ENCODE measurements at places on chromosomes 12 and 14.

- no peak for DNase-seq
Observed at GRCh38 chr12:61504396-61505080, 755.7 kb upstream of the USP15 start.

- DNase-seq = no peak
Observed at GRCh38 chr14:59585891-59586554, 9.4 kb upstream of the CCDC175 start.

GRCh38 chr14:26398616-26399015, 199.2 kb downstream of the NOVA1 start:
- no peak for DNase-seq

DNA sequence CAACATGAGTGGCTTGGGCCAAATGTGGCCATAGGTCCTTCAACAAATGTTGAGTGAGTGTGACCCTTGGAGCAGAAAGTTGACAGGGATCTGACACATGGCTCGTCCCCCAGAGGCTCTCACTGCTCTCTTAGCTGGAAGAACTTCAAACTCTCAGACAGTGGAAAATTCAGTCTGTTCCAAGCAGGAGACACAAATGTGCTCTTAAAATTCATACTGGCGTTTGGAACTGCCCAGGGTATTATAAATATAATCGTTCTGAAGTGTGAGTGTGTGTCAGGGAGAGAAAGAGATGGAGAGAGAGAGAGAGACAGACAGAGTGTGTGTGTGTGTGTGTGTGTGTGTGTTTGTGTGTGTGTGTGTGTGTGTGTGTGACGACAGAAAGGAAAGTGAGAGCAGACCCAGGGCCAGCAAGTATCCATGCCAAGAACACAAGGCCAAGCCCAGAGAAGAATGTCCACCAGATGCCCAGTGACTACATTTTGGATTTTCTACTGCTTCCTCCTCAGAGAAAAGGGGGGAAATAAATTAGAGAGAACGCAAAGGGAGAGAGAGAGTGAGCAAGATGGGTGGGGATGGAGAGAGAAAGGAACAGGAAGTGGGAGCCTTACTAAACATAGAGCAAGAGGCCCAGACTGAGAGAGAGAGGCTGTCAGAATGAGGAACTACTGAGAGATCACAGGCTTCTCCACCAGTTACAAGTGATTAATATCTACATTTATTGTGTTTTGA, 193.6 kb upstream of the NUDT4 start:
- peak; percentile 93 for DNase-seq

DNA sequence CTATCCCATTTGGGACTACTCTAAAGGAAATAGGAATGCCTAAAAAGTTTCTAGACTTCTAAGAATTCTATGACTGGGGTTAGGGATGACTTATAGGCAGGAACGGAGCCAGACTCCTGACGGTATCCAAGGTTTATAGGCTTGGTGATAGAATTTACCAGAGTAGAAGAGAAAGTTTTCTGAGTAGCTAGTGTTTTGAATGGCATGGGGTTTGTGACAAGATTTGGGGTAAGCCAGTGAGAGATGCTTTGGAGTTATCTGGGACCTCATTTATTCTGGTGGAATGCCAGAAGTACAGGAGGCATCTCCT, 444.6 kb downstream of the RAD51B start:
- no peak for DNase-seq

DNA sequence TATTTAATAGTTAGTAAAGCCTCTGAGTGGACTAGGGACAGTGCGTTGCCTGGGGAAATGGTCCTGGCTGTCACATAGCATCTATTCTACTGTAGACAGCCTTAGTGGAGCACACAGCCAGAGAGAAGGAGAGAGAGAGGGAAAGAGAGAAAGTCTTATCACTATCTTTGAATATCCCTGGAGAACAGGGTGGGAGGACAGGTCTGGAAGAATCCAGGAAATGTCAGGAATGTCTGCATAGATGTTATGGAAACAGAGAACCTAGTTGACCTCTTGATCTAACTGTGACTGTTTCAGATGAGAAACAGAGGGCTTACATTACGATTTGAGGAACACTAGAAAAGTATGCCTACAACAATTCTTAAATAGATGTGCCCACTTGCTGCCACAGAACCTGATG, 92.8 kb downstream of the SLC15A5 start:
- no peak for DNase-seq

- DNase-seq = no peak
Observed at GRCh38 chr12:49784756-49785409, 43.3 kb downstream of the NCKAP5L start.

- no peak for DNase-seq
Observed at GRCh38 chr12:80086025-80086424, 13.3 kb upstream of the OTOGL start.

DNA sequence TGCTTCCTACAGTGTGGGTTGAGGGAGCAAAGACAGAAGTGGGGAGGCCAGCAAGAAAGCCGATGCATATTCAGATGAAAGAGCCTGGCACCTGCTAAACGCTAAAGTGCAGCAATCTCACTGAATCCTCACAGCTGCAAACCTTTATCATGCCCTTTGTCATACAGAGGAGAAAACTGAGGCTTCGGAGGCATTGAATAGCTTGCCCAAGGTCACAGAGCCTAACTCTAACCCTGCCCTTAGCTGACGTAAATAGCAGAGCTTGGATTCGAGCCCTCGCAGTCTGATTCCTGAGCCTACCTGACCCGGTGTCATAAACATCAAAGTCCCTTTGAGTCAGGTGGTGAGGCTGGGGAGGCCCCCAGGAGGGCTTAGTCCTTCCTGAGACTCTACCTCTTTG, 54.9 kb downstream of the CMKLR1 start:
- no peak for DNase-seq

- no peak for DNase-seq
Observed at GRCh38 chr12:44246482-44247105, 410.7 kb downstream of the TMEM117 start.

- no peak for DNase-seq
Observed at GRCh38 chr14:49982082-49982481, 89.2 kb downstream of the ARF6 start.

- no peak for DNase-seq
Observed at GRCh38 chr12:55746913-55747231, 4.0 kb downstream of the GDF11 start.

GRCh38 chr12:15209782-15210181, 11.4 kb downstream of the RERG start:
- DNase-seq = no peak

GRCh38 chr12:42704340-42704739, 114.8 kb upstream of the PRICKLE1 start:
- DNase-seq = no peak

DNA sequence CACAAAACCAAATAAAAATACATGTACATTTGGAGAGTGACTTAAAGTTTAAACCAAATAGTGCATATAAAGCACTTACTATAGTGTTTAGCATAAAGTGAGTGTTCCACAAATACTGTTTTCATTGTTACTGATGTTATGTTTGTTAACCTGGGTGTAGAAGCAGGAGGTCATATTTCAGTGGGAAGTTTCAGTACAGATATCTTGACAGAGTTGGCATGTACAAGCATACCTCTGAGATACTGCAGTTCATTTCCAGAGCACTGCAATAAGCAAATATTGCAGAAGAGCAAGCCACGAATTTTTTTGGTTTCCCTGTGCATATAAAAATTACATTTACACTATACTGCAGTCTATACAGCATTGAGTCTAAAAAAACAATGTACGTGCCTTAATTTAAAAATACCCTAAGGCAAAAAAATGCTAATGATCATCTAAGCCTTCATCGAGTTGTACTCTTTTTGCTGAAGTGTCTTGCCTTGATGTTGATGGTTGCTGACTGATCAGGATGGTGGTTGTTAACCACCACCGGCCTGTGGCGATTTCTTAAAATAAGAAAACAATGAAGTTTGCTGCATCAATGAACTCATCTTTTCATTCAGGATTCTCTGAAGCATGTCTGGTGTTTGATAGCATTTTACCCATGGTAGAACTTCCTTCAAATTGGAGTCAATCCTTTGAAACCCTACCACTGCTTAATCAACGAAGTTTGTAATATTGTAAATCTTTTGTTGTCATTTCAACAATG, 361.1 kb upstream of the RPL10L start:
- no peak for DNase-seq

- DNase-seq = no peak
Observed at GRCh38 chr12:11014234-11014633, 8.2 kb downstream of the TAS2R19 start.

GRCh38 chr12:39405580-39405979, 37.3 kb downstream of the KIF21A start:
- DNase-seq = no peak

- DNase-seq = no peak
Observed at GRCh38 chr14:97977651-97978261, 1180.6 kb downstream of the VRK1 start.

GRCh38 chr14:92847278-92847677, 53.2 kb downstream of the GOLGA5 start:
- DNase-seq = no peak

DNA sequence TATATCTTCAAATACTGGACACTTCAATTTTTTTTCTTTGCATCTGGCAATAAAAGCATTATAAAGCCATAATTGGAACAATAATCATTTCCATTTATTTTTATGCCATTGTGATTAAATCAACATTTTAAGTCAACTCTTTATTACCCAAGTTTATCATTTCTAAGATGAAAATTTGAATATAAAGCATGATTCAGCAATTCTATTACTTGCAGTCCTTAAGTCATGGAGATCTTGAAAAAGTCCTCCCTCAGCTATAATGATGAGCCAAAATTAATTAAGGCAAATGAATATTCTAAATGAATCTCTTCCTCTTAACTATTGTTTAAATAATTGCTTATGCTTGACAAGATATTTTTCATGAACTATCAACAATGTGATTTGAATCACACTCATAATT, 65.7 kb downstream of the LIN7A start:
- no peak for DNase-seq

DNA sequence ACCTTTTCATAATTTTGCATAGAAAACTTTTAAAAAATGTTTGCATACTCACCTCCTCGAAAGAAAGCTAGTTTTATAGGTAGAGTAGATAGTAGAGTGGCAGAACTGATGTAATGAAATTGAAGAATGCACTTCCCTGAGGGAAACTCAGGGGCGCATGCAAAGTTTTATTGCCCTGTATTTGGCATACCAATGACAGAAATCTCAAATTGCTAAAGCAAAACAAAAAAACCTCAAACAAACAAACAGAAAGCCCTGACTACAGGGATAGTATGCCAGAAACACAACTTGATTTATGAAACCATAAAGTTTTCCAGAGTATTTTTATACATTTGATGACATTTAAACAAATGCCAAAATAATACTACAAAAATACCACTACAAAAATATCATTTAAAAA, 1.8 kb downstream of the RASSF9 start:
- DNase-seq = no peak

GRCh38 chr12:13342971-13343370, 146.4 kb downstream of the EMP1 start:
- DNase-seq = no peak

- no peak for DNase-seq
Observed at GRCh38 chr12:41151793-41152192, 36.3 kb upstream of the PDZRN4 start.

DNA sequence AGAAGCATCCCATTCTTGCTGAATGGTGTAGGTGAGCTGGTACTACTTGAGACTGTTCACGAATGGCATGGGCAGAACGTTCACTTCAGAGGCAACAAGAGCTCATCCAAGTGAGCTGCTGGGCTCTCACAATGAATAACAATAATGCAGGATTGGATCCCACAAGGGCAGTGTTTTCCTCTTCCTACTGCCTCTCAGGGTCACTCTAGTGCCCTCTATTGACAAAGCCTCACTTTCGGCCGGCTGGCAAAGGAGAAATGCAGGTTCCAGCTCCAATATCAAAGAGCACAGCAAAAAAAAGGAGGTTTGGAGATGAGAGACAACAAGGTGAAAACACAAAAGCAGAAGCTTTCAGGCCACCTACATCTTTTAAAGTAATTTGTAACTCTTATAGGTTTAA, 74.6 kb upstream of the MYF6 start:
- no peak for DNase-seq

DNA sequence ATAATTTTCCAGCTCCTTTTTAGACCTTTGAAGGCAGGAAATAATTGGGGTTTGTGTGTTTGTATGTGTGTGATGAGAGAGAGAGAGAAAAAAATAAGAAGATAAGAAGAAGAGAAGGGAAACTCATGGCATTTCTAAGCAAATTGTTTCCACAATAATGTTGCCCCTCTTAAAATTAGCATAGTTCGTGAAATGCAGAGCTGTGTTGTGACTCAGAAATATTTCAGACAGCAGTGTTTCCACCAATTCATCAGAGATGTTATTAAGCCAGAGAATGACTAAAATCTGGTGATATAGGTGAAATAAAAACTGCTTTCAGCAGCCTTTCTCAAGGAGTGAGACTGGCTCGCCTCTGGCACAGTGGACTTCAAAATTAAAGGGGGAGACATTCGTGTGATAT, 65.9 kb upstream of the ARHGAP5 start:
- no peak for DNase-seq

- no peak for DNase-seq
Observed at GRCh38 chr12:11687528-11687927, 38.1 kb downstream of the ETV6 start.

DNA sequence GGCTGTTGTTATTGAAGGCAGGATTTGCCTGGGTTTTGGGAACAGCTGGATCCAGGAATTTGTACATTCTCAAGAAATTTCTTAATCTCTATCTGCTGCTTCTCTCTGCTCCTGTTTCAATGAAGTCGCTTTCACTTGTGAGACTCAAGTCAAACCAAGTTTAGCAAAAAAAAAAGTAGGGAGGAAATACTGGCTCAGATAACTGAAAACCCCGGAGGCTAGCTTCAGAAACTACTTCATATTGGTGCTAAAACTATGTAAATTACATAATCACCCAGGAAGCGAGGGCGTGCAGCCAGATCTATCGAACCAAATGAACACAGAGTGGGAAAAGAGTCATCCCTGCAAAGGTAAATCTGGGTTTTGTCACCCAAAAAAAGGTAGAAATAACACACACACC, 68.3 kb upstream of the FICD start:
- no peak for DNase-seq

- DNase-seq = no peak
Observed at GRCh38 chr14:50741567-50741966, 73.5 kb upstream of the SAV1 start.

DNA sequence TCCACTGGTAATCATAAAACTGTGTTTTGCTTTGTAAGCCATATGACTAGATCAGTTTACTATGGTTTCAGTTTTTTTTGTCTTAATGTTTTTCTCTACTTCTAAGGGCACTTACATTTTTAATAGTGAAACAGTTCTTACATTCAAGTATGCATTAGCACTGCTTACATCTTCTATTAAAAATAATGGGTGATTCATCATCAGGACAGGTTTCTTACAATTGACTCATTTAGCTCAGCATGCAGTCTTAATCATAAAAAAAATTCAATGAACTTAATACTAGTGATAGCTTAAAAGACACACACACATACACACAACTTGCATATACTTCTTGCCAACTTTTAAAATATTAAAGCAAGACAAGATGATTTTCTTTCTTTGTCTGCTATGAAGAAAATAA, 845.7 kb upstream of the USP15 start:
- DNase-seq = no peak

DNA sequence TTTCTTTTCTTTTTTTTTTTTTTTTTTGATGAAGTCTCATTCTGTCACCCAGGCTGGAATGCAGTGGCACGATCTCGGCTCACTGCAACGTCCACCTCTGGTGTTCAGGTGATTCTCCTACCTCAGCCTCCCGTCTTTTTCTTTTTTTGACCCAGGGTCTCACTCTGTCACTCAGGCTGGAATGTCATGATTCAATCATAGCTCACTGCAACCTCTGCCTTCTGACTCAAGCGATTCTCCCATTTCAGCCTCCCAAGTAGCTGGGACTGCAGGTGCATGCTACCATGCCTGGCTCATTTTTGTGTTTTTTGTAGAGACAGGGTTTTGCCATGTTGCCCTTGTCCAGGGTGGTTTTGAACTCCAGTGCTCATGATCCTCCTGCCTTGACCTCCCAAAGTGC, 12.0 kb downstream of the FUT8 start:
- DNase-seq = no peak
